Liver (tissue), 10 donors: ENCODE measurements at places on chromosomes 3 and 15. TPM values are rescaled to one million over a fixed set of nuclear protein-coding genes. Genes with fewer than 3 reads are reported as not detected.

GRCh38 chr3:24303057-24303754 lies 191.4 kb downstream of the THRB start:
- DNase-seq = no peak
- no peaks in the 10 kb centered on the region for H3K27me3 ChIP-seq
- no peak overlapping the region for H3K27ac ChIP-seq

UNC13C gene
- 0.19 TPM for total RNA-seq

DNA sequence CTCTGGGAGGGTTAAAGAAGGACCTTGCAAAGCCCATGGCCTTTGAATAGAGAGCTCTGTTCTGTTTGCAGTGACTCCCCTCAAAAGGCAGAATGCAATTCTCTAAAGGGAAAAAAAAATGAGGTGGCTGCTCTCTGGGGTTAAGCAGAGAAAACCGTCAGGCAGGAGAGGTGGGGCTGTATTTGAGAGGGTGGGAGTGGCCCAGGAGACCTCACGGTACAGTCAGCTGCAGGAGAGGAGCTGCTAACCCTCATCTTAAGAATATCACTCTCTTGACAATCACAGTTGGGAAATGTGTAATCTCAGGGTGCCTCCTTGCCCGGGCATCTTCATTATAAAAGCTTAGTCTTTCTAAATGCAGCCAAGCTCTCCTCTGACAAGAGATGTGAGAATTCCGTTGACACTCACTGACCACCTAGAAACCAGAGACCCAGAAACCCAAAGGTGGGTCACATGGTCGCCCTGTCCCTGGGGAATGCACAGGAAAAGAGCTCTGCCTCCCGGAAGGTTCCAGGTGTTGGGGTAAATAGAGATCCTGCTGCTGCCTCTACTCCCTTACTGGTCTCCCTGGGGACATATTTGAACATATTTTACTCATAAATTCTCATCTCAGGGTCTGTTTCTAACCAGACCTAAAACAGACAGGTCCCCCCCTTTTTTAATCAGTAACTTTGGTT lies 159.1 kb upstream of the CTDSPL start:
- no peak overlapping the region for H3K4me3 ChIP-seq
- H3K36me3 ChIP-seq = no peaks in the 10 kb centered on the region
- H3K4me1 ChIP-seq = peaks cover 4% of the 10 kb centered on the region

GRCh38 chr3:49120438-49121131 lies at the start of gene USP19:
USP19 (minus strand) TSS chr3:49120823; CDS start chr3:49119145, 1,678 bp downstream.
- peak; percentile 94 for DNase-seq
- H3K27ac ChIP-seq = peak within 1 kb of the TSS; percentile 83
- H3K36me3 ChIP-seq = peaks cover 63% of the 10 kb centered on the region
- H3K4me1 ChIP-seq = peaks cover 14% of the 10 kb centered on the region
- H3K27me3 ChIP-seq = no peaks in the 10 kb centered on the region
- peak within 1 kb of the TSS; percentile 90 for H3K4me3 ChIP-seq

TMC3 gene
- not detected for total RNA-seq

DNA sequence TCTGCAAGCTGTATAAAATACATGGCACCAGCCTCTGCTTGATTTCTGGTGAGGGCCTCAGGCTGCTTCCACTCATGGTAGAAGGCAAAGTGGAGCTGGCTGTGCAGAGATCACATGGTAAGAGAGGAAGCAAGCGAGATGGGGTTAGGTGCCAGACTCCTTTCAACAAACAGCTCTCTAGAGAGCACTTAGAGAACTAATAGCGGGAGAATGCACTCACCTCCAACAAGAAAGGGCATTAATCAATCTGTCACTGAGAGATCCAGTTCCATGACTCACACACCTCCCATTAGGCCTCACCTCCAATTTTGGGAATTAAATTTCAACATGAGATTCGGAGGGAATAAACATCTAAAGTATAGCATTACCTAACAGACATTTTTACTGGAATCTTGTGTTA lies 644.1 kb upstream of the ARRDC4 start:
- no peak overlapping the region for H3K27ac ChIP-seq
- H3K4me1 ChIP-seq = no peaks in the 10 kb centered on the region
- DNase-seq = no peak
- no peak overlapping the region for H3K4me3 ChIP-seq
- H3K27me3 ChIP-seq = peaks cover 3% of the 10 kb centered on the region

GRCh38 chr3:20511863-20512505 lies 326.0 kb upstream of the SGO1 start:
- no peak overlapping the region for H3K27ac ChIP-seq
- peaks cover 10% of the 10 kb centered on the region for H3K4me1 ChIP-seq
- H3K27me3 ChIP-seq = no peaks in the 10 kb centered on the region

SLCO2A1 gene
- 2.6 TPM for total RNA-seq

GABRA5 gene
- not detected for total RNA-seq

CCR2 gene
- 3.4 TPM for total RNA-seq

DNA sequence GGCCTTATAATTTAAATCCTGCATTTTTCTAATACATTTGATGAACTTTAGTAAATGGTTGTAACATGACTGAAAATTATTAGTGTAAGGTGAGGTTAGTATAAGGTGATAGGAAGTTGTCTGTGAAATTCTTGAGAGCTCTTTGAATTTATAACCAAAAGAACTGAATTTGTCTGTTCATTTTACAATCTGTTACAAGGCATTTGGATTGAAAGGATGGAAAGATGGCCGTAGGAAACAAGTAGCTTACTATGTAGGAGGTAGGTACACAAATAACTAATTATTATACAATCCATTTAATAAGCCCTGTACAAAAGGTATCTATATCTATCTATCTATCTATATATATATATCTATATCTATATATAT lies 6.6 kb downstream of the DIPK2A start:
- peaks cover 2% of the 10 kb centered on the region for H3K4me1 ChIP-seq
- H3K36me3 ChIP-seq = no peaks in the 10 kb centered on the region
- no peak overlapping the region for H3K27ac ChIP-seq
- no peaks in the 10 kb centered on the region for H3K27me3 ChIP-seq
- no peak for DNase-seq

GRCh38 chr3:123605789-123606234 lies 21.0 kb upstream of the HACD2 start:
- H3K36me3 ChIP-seq = no peaks in the 10 kb centered on the region
- DNase-seq = no peak
- H3K27me3 ChIP-seq = no peaks in the 10 kb centered on the region
- H3K27ac ChIP-seq = peak overlapping the region; percentile 68
- no peak overlapping the region for H3K4me3 ChIP-seq

DNA sequence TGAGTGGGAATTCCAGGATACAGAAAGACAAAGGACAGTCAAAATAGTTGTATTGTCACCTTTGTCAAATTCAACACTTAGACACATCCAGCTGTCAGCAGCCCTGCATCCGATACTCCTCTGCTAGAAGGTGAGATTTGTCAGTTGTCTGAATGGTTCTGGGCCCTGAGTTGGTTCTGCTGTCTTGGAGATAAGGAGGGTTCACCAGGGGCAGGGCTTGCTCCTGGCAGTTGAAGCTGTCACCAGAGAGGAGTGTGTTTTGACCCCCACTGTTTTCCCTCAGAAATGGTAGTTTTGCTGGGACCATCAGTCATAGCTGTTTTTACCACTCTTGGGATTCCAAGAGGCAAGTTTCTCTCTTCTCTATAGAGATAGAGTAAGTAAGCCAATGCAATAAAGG lies 3.2 kb upstream of the KY start:
- no peak for DNase-seq
- H3K27ac ChIP-seq = no peak overlapping the region
- no peaks in the 10 kb centered on the region for H3K27me3 ChIP-seq
- no peaks in the 10 kb centered on the region for H3K36me3 ChIP-seq
- peaks cover 7% of the 10 kb centered on the region for H3K4me1 ChIP-seq

GP9 gene
- not detected for total RNA-seq

BUB1B gene
- 0.08 TPM for total RNA-seq

- H3K36me3 ChIP-seq = peaks cover 13% of the 10 kb centered on the region
- DNase-seq = no peak
- H3K4me3 ChIP-seq = no peak overlapping the region
- no peak overlapping the region for H3K27ac ChIP-seq
Observed at GRCh38 chr15:75479670-75480069, 28.2 kb upstream of the SIN3A start.

GRCh38 chr3:159832024-159832423 lies 156.6 kb upstream of the IL12A start:
- H3K36me3 ChIP-seq = no peaks in the 10 kb centered on the region
- H3K4me1 ChIP-seq = peaks cover 11% of the 10 kb centered on the region
- no peak for DNase-seq
- H3K27ac ChIP-seq = no peak overlapping the region

SHC4 gene
- 0.19 TPM for total RNA-seq

- no peak overlapping the region for H3K4me3 ChIP-seq
- H3K36me3 ChIP-seq = no peaks in the 10 kb centered on the region
- DNase-seq = no peak
- H3K4me1 ChIP-seq = no peaks in the 10 kb centered on the region
Observed at GRCh38 chr3:178560759-178561158, 24.5 kb downstream of the KCNMB2 start.

STAB1 gene
- 198 TPM for total RNA-seq

DNA sequence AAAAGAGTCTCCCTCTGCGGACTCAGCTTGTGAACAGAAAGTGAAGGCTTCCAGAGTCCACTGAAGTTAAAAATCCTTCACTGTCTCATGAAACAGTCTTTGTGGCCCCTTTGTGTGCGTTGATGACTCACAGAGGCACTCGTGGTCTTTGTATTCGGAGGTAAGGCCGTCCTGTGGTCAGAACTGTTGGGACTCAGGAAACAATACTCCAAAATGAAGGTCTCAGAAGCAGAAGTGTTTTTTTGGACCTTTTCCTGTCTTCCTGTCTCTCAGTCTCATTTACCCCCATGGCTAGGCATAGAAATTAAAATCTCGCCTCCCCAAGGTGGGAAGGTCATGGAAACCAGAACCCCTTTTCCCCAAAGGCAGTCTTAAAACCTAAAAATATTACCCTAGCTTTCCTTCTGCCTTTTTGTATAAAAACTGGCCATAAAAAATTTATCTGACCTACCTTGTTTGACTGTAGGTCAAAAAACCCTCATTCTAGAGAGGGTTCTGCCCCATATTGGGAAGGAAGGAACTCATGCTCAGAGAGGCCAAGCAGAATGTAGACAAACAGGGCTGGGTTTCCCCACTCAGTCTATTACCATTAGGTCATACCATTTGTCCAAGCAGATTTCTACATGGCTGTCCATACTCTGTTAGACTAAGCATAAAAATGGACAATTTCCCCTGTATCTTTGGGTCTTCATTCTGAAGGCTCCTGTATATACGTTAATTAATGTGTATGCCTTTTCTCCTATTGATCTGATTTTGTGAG lies 19.1 kb upstream of the EPB42 start:
- no peak for DNase-seq
- H3K27ac ChIP-seq = no peak overlapping the region
- H3K27me3 ChIP-seq = peaks cover 3% of the 10 kb centered on the region

RTP3 gene
- 1.0 TPM for total RNA-seq

DNA sequence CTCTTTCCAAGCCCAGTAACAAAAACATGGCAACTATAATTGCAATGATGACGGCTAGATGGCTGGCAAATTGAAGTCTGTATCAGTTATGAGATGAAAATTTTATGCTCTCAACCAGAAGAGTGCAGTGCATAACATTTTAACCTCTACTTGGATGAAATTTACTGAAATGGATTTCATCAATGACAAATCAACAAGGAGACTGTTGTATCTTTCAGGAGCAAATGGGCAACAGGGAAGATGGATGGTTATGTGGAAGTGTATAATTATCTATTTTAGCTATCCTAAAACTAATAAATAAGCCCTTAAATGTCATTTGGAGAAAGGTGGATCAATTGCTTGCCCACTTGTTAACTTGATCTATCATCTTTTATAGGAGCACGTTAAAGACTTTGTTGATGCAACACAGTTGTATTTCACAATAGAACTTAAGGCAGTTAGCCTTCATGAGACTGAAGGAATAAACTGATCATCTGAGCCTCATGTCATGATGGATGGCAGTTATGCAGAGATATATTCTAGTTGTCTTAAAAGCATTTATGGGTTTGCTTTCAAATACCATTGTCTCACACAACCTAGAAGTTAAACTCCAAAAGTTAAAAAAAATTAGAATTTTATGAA lies 315.1 kb upstream of the TBC1D5 start:
- H3K27me3 ChIP-seq = no peaks in the 10 kb centered on the region
- no peak for DNase-seq
- no peak overlapping the region for H3K27ac ChIP-seq
- H3K36me3 ChIP-seq = no peaks in the 10 kb centered on the region
- no peaks in the 10 kb centered on the region for H3K4me1 ChIP-seq
- H3K4me3 ChIP-seq = no peak overlapping the region

- no peak overlapping the region for H3K27ac ChIP-seq
- no peaks in the 10 kb centered on the region for H3K4me1 ChIP-seq
- DNase-seq = no peak
- H3K27me3 ChIP-seq = no peaks in the 10 kb centered on the region
- no peak overlapping the region for H3K4me3 ChIP-seq
- peaks cover 8% of the 10 kb centered on the region for H3K36me3 ChIP-seq
Observed at GRCh38 chr15:82165948-82166376, 96.6 kb downstream of the EFL1 start.

DNA sequence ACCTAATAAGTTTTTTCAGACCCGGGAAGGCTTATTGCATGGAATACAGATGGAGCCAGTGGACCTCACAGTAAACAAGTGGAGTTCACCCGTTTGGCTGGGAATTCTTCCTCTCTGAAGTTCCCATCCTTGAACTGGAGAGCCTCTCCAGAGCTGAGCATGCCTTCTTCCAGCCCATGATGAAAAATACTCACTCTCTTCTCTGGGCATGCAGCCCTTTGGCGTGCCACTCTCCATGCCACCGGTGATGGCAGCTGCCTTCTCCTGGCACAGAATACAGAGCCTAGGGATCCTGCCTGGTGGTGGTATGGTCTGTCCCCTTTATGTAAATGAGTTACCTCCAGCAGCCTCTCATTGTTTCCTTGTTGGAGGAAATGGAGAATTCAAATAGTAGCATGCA lies 150.8 kb downstream of the LEKR1 start:
- H3K36me3 ChIP-seq = no peaks in the 10 kb centered on the region
- H3K4me3 ChIP-seq = no peak overlapping the region
- H3K27me3 ChIP-seq = no peaks in the 10 kb centered on the region
- no peak overlapping the region for H3K27ac ChIP-seq

CLDN16 gene
- total RNA-seq = 0.75 TPM

DNA sequence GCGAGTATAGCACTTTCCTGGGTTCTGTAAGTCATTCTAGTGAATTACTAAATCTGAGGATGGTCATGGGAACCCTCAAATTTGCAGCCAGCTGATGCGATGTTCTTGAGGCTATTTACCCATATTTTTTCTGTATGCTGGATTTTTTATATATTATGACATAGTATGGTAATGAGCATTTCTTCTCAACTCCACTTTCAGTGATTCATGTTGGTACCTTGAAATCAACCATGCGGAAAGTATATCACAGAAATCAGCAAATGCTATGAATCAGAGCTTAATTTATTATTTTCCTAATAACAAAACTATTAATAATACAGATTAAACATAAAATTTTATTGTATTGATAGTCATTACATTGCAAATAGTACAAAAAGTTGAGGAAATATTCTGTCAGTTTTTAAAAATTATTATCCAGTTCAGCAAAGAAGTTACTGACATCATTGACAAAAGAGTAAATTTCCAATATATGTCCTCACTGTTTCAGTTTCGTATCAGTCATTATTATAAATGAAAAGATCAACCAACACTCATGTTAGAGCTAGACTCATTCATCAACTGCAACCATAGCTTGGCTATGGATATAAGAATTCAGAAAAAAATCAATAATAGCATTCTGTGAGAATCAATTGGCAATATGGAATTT lies 164.3 kb upstream of the SETMAR start:
- H3K36me3 ChIP-seq = no peaks in the 10 kb centered on the region
- H3K27ac ChIP-seq = no peak overlapping the region

GRCh38 chr15:57849317-57849716 lies 142.8 kb downstream of the POLR2M start:
- no peaks in the 10 kb centered on the region for H3K36me3 ChIP-seq
- no peak for DNase-seq
- no peak overlapping the region for H3K4me3 ChIP-seq
- no peaks in the 10 kb centered on the region for H3K4me1 ChIP-seq

TRH gene
- total RNA-seq = 0.28 TPM
